Globus pallidus (tissue), 1 donor: ENCODE measurements at places on chromosomes 1 and 21.

- DNase-seq: no peak
Observed at GRCh38 chr1:192274588-192274987, 42.2 kb upstream of the RGS21 start.

DNA sequence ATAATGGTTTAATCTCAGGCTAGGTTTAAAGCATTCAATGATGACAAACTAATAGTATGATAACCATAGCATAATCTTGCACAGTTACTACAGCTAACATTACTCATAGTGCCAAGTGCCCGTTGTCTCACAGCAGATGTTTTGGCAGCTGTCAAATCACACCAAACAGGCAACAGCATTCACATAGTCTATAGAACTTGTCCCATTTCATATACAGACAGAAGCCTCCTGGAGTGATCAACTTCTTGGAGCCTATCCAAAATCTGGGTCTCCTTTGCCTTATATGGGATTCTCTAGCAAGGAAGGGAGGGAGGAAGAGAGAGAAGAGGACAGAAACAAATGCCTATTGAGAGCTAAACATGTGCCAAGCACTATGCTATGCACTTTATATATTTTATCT lies 250.6 kb upstream of the ZP4 start:
- DNase-seq: no peak

- DNase-seq: no peak
Observed at GRCh38 chr1:77056525-77056924, 162.7 kb downstream of the PIGK start.

GRCh38 chr1:222263791-222264190 lies 284.1 kb downstream of the HHIPL2 start:
- DNase-seq: no peak

GRCh38 chr1:1290238-1290731 lies 10.0 kb downstream of the SCNN1D start:
- DNase-seq: no peak

GRCh38 chr1:182357171-182357570 lies 34.4 kb downstream of the GLUL start:
- no peak for DNase-seq

DNA sequence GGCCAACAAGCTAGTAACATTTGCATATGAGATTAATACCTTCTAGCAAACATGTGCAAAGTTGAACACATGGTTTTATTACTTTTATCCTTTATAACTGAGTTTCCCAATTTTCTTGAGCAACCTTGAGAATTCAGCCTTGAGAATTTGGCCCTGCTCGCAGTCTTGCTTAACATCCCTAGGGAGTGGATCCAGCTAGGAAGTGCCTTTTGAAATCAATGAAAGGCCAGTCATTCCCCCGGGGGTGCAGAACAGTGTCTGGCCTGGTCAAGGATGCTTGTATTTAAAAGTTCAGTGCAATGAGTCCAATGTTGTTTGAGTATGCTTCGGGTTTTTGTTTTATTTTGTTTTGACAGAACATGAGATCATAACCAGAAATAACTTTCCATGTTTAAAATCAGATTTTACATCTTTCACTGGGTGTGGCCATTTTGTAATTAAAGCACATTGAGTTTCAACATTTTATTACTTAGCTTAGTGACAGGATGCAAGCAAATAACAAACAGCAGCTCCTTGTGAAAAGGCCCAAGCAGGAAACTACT lies 16.7 kb downstream of the PALMD start:
- peak; percentile 20 for DNase-seq

GRCh38 chr1:8866792-8867415 lies 11.6 kb downstream of the ENO1 start:
- DNase-seq: no peak

GRCh38 chr1:41020109-41020576 lies 1.4 kb downstream of the SLFNL1 start:
- DNase-seq: no peak

GRCh38 chr1:6184083-6184783 lies 4.1 kb upstream of the CHD5 start:
- DNase-seq: no peak

DNA sequence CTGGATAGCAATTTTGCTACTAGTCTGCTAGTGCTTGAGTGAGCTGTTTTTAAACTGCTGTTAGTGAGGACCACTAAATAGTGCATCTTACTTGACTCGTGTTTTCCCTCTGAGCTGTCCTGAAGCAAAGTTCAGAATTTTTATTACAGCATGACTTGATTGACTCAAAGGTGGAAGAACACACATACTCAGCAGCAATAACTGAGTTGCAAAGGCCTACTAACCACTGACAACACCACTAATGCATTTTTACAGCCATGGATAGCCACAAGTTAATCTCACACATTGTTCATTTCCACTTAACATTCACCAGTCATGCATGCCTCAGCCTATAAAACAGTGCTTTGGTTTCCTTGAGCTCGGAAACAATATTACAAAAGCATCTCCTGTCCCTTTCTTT lies 148.7 kb downstream of the RUNX1 start:
- DNase-seq: no peak

DNA sequence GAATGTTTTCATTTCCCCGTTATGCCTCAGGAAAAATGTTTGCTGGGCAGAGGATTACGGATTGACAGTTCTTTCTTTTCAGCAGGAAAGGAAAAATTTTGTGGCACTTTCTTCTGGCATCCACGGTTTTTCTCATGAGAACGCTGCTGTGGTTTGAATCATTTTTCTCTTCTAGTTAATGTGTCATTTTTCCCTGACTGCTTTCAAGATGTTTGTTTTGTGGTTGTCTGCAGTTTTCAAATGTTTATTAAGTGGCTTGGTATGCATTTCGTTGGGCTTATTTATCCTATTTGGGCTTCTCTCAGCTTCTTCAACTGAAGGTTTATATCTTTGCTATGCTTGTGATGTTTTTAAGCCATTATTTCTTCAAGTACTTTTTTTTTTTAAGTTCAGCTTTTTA lies 359.0 kb downstream of the RGS7 start:
- no peak for DNase-seq

DNA sequence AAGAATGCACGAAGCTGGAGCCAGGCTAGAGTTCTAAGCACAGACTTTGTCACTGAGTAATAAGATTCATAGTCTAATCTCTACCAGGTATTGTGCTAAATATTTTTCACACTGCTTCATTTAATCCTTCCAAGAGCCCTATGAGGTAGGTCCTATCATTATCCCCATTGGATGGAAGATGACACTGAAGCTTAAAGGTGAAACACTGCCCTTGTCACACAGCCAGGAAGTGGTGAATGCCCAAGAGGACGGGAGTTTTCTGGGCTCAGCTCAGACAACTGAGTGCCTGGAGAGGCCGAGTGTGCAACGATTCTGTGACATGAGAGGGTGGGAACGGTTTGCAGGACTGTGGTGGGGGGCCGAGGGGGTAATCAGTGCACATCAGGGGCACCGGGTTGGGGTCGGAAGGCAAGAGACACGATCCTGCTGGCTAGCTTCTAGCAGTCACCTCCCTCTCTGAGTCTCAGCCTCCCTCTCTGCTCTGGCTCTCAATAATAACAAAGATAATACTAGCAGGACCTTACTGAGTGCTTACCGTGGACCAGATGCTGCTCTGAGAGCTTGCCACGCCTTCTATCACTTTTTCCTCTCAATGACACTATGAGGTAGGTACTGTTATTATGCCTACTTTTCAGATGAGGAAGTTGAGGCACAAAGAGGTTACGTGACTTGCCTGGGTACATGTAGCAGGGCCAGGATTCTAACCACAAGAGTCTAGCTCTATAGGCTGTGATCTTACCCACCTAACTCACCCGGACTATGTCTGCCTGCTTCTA lies 12.4 kb downstream of the KCNQ4 start:
- no peak for DNase-seq

DNA sequence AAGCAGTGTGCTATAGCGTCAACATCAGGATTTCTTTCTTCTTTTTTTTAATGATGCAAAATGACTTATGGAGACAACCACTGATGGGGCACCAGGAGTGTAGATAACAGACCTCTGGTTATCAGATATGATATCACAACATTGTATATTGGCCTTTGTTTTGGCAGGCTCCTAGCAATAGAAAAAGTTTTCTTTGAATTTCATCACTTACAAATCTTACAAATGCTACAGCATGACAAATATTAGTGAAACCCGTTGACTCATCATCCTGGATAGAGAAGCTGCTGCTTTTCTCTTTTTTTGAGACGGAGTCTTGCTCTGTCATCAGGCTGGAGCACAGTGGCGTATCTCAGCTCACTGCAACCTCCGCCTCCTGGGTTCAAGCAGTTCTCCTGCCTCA lies 92.9 kb downstream of the LTN1 start:
- no peak for DNase-seq

- DNase-seq: no peak
Observed at GRCh38 chr1:23556635-23557470, 2.4 kb downstream of the ID3 start.

- DNase-seq: peak; percentile 76
Observed at GRCh38 chr1:234602334-234603220, 7.4 kb downstream of the IRF2BP2 start.

DNA sequence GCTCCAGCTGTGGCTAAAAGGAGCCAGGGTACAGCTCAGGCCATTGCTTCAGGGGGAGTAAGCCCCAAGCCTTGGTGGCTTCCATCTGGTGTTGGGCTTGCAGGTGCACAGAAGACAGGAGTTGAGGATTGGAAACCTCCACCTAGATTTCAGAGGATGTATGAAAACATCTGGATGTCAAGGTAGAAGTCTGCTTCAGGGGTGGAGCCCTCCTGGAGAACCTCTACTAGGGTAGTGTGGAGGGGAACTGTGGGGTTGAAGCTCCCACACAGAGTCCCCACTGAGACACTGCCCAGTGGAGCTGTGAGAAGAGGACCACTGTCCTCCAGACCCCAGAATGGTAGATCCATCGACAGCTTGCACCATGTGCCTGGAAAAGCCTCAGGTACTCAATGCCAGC lies 183.0 kb downstream of the PDE4B start:
- DNase-seq: no peak

- DNase-seq: no peak
Observed at GRCh38 chr1:80926531-80926930, 874.2 kb upstream of the ADGRL2 start.

- no peak for DNase-seq
Observed at GRCh38 chr1:159929155-159930051, 4.1 kb upstream of the TAGLN2 start.

DNA sequence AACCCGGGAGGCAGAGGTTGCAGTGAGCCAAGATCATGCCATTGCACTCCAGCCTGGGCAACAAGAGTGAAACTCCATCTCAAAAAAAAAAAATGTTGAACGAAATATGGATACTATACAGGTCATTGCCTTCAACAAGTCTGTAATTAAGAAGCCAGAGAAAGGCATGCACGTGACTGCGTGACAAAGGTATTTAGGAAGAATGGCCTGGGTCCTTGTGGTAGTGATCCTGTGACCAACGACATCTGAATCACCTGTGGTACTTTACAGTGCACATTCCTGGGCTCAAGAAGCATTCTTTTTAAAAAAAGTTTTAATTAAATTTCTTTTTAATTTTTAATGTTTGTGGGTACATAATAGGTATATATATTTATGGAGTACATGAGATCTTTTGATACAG lies 115.0 kb downstream of the GREM2 start:
- DNase-seq: no peak

GRCh38 chr21:32533611-32534010 lies 51.7 kb downstream of the TCP10L start:
- DNase-seq: no peak

DNA sequence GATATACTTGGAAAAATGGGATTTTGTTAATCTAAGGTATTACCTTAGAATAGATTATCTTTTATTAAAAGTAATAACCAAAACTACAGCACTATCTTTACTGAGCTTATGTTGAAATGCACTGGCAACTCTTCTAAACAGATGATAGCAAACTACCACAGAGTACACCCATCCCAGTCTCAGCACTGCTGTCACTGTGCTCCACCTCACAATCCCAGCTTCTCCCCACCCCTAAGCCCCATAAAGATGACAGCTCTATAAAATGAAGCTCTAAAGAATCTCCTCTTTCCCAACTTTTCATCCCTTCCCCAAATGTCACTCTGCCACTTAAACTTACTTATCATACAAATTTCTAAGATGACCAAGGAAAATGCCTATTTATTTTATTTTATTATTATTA lies 6.4 kb downstream of the DSTYK start:
- no peak for DNase-seq

- DNase-seq: peak; percentile 80
Observed at GRCh38 chr21:16070207-16070651, 340.4 kb downstream of the USP25 start.

- DNase-seq: no peak
Observed at GRCh38 chr1:204125759-204126351, 26.0 kb downstream of the ETNK2 start.

DNA sequence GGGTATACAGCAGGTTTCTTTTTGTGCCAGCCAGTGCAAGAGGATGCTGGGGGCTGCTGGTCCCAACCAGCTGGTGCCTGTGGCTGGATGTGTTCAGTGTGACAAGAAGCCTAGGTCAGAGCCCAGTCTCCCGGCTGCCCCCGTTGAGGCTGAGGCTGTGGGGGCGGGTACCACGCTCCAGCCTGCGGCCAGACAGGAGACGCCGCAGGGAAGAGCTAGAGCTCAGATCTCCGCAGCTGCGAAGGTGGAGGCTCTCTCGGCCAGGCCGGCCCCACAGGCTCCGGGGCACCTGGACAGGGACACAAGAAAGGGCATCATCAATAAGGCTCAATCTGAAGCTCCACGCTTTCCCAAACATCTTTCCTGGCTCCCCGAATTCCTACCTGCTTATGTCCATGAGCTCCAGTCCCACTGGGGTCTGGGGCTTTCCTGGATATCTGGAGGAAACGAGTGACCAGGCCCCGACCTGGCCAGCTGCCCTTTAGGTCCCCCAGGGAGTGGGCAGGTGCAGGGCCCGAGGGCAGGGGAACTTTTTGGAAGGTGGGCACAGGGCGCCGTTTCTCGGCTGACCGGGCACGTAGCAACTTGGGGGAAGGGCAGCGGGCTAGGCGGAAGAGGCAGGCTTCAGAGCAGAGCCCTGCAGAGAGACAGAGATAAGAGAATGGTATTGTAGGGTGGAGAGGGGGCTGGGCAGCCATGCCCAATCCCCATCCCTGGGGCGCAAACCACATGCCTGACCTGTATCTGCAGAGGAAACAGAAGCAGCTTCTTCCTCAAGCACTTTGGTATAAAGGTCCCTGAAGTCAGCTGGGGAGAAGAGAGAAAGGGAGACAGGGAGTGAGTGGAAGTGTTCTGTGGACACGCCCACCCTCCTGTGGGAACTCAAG lies 7.4 kb downstream of the ENTREP3 start:
- no peak for DNase-seq

GRCh38 chr21:26379561-26379960 lies 193.5 kb downstream of the CYYR1 start:
- no peak for DNase-seq
